ENCODE measurements at places on chromosomes 12 and 14.
A peak's percentile ranks its signal among the peaks of the same experiment; 100 is the strongest.

GRCh38 chr14:32038876-32039275 lies 38.2 kb upstream of the ARHGAP5 start:
- no peak for DNase-seq

DNA sequence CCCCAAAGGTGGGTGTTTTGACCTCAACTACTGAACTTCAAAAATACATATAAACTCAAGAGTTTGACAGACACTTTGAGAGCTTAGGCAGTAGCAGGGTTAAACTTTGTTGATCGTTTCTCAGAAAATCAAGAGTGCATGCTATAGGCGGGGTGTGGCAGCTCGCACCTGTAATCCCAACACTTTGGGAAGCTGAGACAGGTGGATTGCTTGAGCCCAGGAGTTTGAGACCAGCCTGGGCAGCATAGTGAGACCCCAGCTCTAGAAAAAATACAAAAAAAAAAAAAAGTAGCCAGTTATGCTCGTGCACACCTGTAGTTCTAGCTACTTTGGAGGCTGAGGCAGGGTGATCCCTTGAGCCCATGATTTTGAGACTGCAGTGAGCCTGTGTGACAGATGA lies 12.3 kb downstream of the NANOG start:
- no peak for DNase-seq

GRCh38 chr12:18261906-18262305 lies 588 bp downstream of the PIK3C2G start:
- DNase-seq: peak; percentile 7

GRCh38 chr12:5964913-5965900 lies 20.1 kb upstream of the ANO2 start:
- no peak for DNase-seq

DNA sequence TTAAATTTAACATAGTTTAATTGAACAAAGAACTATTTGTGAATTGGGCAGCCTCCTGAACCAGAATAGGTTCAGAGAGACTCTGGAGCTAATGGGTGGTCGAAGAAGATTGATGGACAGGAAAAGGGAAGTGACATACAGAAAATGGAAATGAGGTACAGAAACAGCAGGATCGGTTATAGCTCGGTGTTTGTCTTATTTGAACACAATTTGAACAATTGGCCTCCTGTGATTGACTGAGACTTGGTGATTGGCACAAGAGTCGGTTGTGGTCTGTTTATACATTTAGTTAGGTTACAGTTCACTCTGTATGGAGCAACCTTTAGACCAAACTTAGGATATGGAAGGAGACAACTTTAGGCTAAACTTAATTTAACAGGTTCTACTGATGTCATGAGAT lies 18.4 kb upstream of the CFL2 start:
- DNase-seq: no peak

GRCh38 chr14:95681153-95681552 lies 5.1 kb upstream of the TCL1B start:
- no peak for DNase-seq

DNA sequence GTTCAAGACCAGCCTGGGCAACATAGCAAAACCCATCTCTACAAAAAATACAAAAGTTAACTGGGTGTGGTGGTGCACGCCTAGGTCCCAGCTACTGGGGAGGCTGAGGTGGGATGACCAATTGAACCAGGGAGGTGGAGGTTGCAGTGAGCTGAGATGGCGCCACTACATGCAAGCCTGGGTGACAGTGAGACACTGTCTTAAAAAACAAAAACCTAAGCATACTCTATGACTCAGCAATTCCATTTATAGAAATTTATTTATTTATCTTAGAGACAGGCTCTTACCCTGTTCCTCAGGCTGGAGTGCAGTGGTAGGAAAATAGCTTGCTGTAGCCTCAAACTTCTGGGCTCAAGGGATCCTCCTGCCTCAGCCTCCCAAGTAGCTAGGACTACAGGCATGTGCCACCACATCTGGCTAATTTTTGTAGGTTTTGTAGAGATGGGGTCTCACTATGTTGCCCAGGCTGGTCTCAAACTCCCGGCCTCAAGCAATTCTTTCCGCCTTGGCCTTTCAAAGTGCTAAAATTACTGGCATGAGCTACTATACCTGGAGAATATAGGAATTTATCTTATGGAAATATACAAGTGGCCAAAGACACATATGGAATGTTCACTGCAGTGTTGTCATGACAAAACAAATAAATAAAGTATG lies 43.3 kb downstream of the NCKAP5L start:
- DNase-seq: no peak

DNA sequence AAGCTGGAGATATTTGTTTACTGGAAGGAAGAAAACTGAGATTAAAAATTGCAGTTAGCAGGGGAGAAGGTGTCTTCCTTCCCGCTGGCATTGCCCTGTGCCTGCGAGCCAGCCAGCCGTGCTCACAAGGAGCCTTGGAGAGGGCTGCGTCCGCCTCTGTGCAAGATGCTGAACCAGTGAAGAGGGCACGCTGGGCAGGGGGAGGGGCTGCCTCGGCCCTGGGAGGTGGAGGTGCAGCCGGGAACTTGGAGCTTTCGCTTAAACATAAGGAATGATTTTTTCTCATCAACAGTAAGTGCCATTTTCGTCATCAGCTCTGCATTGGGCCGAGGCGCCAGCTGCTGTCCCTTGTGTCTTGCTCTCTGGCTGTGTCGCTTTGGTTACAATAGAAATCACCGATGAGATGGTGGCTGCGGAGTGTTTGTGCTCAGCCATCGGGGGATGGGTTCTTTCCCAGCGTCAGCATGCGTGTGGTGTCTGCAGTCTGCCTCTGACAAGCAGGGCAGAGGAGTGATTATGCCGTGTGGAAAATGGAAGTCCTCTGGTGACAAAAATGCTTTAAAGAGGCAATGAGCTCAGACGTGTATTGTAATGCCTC lies 97.3 kb downstream of the ESR2 start:
- DNase-seq: no peak

DNA sequence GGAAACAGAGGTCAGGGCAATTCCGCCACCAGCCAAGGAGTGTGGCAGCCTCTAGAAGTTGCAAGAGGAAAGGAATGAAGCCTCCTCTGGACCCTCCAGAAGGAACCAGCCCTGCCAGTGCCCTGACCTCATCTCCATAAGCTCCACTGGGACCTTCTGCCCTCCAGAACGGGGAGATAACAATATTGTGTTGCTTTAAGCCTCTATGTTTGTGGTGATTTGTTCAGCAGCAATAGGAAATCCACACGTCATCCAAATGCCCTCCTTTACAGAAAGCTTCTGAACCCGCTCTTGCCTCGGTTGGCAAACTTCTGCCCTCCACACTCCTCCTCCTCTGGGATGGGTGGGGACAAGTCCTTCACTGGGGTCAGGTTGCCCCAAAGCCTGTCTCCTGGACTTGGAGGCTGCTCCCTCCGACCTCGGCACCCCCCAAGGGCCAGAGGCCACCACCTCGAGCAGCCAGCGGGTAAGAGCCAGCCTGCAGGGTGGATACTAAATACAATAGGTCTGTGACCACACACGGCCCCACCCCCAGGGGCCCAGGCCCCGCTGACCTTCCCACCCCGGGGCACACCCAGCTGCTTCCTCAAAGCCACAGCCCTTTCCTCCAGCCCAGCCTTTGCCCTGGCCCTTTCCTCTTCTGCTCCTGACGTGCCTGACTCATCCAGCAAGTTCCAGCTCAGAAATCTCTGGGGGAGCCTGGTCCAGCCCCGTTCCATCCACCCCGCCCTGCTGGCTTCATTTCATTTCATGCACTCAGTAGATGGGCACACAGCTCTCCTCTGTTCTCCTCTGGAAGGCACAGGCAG lies 58.7 kb upstream of the NCOR2 start:
- DNase-seq: peak; percentile 15

- DNase-seq: no peak
Observed at GRCh38 chr14:98962118-98962517, 309.9 kb downstream of the BCL11B start.

GRCh38 chr12:45122768-45123380 lies 72.0 kb upstream of the DBX2 start:
- no peak for DNase-seq

All from prostate gland (tissue), 2 donors.